ENCODE measurements at places on chromosomes 12 and 14.

- no peak for DNase-seq
Observed at GRCh38 chr12:53211476-53212381, 4.7 kb upstream of the ITGB7 start.

GRCh38 chr12:49702676-49703215 is 4.5 kb downstream of the FMNL3 start:
- no peak for DNase-seq

DNA sequence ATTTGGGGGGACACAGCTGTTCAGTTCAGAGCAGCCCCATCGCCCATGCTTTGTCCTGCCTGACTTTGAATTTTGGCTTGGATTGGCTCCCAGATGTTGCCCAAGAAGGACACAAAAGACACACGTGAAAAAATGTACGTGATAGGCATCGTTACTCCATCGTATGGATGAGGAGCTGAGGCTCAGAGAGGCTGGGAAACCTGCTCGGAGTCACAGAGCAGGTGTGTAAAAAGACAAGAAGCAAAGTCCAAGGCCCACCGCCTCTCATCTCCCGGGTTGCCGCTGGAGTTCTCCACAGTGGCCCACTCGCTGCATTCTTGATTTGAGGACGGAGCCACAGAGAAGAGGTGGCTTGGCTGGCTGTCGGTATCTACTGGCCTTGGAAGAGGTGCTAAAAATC is 41.0 kb upstream of the BEGAIN start:
- DNase-seq = no peak

GRCh38 chr14:67815573-67816225 is 691 bp downstream of the ZFYVE26 start:
- DNase-seq = no peak

- DNase-seq = no peak
Observed at GRCh38 chr12:49555631-49556390, 12.1 kb downstream of the MCRS1 start.

DNA sequence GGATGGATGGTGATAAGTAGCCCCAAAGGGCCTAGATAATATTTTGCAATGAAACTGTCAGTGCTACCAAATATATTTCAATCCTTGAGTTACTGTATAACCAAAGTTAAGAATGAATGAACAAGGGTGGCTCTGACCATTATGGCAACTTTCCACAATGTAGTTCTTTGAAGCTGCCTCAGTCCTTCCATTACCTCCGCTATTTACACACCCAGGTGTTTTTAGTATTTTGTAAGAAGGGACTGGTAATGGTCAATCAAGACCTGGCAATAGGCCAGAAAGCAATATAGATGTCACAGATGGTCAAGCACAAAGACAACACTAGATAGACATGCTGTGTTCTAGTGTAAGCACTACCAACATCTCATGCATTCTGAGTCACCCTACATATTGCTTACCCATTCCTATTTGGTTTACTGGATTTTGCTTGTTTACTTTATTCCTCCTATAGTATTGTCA is 16.3 kb downstream of the DUSP16 start:
- no peak for DNase-seq

DNA sequence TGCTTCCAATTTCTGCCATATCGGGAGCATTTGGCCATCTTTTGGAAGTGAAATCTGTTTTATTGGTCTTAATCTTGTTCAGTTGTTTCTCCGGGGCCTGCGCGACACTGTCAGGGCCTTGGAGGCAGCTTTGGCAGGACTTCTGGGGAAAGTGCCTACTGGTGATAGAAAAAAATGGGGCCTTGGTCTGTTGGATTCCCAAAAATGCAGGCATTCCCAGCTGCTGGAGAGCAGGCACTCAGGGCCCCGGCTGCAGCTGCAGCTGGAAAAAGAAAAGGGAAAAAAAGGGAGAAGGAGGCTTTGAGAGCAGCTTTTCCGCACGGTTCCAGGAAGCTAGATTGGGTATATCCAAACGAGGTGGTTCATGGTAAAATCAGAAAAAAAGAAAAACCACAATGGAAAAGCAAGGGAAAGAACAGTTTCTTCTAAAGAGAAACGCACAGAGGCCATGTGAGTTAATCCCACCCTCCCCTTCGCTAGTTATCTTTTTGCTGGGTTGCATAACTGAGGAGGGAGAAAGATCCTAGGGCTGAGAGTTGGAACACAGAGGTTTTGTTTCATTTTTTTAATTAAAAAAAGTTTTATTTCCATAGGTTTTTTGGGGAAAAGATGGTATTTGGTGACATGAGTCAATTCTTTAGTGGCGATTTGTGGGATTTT is 134.7 kb upstream of the RFLNA start:
- no peak for DNase-seq

Data from central memory CD4-positive, alpha-beta T cell (primary cell).